Activated CD8-positive, alpha-beta memory T cell treated with anti-CD3 and anti-CD28 coated beads, Interleukin-2, amount 10 ng/mL, durations not matched to agents 7 days and 5 days (primary cell): ENCODE measurements at places on chromosomes 5 and 9.

DNA sequence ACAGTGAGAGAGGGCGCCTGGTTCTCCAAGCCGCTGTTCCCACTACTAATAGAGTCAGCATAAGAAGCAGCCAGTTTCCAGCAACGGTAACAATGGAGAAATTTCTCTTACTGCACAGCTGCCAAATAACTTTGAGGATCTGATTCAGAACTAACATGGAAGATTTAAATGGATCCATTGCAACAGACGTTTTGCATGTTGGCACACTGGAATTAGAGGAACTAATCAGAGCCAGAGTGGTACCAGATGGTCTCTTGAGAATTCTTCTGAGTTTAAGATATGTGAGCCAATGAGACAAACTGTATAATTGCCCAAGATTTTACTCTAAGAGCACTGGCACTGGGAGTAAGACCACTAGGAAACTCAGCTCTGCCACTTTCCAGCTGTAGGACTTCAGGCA lies 186.5 kb downstream of the EFNA5 start:
- no peak for DNase-seq

DNA sequence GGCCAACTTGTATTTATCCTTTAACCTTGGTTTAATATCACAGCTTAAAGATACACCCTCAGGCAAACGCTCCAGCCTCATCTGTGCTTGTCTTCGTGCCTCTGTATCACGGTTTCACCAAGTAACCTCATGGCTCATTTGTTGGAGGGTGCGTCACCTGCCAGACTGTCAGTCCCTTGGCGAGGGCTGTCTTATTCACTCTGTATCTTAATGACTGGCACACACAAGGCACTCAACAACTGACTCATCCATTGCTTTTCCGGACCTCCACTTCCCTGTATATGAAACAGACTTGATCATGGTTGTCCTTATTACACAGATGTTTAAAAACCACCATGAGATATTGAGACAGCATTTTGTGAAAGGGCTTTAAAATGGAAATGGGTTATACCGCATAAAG lies 28.0 kb downstream of the LCP2 start:
- peak; percentile 89 for DNase-seq

GRCh38 chr9:127887792-127888191 lies 10.3 kb upstream of the AK1 start:
- DNase-seq, result no peak

DNA sequence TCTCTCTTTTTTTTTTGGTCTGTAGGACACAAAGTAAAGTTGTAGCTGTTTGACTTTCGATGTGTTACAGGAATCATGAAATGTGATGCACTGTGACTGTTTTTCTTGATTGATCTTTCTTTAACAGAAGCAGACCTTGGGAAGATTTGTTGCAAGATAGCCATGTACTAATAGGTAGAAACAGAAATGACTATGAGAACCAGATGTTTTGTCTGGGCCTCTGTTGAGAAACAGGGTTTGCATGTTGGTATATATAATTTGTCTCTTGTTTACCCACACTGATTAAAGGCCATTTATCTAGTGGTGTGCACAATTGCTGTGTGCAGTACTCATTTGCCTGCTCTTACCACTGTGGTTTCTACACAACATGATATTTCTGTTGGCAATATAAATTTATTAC lies 125.1 kb downstream of the HACD4 start:
- no peak for DNase-seq

DNA sequence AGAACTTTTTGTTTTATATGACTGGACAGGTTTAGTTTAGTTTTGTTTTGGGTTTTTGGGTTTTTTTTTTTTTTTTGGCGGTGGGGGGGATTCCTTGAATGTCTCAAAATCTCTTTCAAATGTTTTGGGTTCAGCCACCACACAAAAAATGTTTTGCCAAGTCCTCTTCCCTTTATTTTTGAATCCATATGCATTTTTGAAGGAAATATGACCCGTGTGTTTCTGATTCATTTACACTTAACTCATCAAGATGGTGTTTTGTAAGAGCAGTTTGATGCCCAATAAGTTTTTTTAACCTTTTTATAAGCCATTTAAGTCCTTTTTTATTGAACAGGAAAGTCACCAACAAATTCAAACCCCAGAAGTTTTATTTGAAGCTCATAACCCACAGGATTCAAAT lies 209.8 kb downstream of the CWC27 start:
- no peak for DNase-seq

DNA sequence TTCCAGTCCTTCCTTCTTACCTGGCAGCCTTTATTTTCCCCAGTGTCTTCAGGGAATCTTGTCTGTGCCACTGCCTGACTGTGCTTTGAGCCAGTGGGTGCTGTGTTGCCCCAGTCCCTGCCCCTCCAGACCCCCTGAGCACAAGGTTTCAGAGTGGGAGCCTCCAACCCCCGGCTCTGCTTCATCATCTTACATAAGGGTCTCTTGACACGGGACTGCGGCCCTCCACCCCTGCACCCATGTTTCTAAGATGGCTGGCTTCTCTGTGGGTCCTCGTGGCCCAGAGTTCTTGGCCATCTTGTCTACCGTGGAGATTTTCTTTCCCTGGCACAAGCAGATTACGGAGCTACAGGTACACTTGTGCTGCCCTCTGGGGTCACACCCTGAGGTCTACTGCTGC lies 194.1 kb downstream of the CACNA1B start:
- no peak for DNase-seq

DNA sequence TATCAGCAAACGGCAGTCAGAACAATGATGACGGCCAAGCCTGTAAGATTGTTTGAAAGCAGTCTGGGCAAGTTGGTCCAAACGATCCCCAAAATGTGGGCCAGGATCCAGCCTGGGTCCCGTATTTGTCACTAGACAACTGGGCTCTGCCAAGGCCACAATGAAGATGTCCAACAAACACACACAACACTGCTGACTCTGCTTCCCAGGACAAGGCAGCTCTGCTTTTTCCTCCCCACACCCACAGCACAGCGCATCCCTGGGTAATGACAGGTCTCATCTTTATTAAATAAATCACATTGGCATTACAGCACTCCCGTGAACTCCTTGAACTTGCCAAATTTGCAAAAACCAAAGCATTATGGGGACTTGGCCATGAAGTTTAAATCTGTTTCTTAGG lies 424.1 kb upstream of the ACTBL2 start:
- DNase-seq, result no peak

- DNase-seq, result no peak
Measured at GRCh38 chr9:15317836-15318235, 10.8 kb upstream of the TTC39B start.

DNA sequence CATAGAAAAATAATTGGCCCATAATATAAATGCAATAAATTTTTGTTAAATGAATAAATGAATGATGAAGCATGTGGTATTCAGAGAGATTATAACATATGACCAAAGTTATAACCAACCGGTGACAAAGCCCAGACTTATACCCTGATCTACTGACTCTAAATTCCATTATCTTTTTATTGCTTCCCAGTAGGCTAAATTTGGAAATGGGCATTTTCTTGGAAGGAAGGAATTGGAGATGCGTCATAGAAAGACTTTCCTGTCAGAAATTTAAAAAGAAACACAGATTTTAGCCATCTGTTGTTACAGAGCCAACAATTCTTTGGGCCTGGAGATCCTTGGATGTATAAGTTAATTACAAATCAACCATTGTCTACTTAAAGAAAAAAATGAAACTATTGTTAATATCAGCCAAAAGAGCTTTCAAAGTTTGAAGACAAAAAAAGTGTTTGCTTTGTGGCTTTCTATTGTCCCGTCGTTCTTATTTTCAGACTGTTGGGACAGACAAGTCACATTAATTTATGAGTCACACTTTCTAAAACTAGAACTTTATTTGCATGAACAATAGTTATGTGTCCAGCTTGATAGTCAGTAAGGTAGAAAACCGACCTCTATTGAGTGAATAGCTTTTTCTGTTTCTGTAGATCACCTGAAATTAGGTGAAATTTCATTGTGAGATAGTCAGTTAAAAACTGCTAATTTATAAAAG lies 428.7 kb downstream of the GABRG2 start:
- no peak for DNase-seq

DNA sequence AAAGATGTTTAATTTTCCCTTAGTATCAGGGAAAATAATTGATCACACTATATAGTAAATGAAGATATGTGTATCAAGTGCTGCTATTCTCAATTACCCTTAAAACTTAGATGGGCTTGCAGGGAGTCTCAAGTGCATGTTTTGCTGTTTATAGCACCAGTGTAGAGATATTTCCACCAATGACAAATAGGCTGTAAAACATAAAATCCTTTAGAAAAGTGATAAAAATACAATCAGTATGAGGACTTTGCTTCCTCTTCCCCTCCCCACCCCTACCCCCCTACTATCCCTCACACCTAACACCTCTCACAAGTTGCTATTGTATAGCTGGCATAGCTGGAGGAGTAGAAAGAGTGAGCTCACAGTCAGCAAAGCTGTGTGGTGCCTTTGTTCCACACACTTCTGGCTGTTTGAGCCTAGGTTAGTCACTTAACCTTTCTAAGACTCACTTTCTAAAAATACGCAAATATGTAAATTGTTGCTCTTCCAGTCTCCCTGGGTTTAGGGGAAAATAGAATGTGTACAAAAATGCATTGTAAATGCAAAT lies 93.1 kb downstream of the PDE4D start:
- DNase-seq, result no peak

DNA sequence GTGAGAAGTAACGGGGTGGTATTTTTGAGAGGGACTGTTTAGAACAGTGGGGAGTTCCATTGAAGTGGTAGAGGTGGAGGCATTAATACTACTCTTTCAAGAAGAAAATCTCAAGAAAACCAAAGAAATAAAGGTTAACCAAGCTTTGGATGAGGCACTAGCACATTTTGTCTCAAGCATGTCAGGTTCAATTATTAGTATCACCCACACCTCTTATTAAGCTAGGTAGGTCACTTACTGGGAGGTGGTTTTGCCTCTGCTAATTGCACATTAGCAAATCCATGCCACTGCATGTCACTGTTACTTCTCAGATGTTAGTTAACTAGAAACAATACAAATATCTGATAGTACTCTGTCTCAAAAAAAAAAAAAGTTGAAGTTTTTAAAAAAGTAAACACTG lies 10.2 kb downstream of the RABGAP1 start:
- DNase-seq, result no peak

DNA sequence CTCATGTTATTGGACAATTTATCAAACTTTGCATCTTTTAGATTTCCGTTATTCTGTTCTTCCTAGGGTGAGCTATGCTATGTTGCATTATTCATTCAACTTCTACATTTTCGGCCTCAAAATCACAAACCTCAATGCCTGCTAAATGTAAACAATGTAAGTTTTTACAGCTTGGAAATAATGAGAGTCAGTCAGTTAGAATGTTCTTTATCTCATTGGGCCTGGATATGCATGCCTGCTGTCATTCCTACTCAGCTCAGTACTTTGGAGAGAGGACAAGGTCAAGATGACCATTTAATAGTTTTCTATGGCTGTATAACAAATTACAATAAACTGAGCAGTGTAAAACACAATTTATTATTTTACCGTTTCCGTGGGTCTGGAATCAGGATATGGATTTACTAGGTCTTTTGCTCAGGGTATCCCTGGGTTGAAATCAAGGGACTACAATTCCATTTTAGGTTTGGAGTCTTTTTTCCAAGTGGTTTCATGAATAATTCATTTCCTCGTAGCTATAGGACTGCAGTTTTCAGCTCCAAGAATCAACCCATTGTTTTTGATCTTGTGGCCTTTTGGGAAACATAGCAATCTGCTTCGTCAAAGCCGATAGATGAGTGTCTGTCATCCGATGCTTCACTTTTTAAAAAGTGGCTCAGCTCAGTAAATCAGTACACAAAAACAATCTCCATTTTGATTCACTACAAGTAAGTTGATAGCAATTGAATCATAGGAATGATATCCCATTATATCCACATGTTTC lies 1143.2 kb upstream of the CDH6 start:
- no peak for DNase-seq

DNA sequence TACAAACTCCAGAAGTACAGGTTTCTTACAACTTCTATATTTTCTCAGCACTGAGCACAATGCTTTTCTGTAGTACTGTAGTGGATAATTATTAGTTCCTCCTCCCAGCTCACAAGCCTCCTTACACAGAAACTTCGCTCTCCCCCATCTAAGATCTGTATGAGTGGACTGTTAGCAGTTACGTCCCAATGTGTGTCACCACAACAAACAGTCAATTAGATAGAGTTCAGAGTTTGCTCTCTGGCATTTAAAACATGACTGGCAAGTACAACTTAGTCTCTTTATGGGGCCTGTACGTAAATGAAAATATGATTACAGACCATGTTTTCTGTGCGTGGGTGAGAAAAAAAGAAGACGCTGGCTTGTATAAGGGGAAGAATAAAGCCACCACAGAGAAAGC lies 631.4 kb upstream of the DMAC1 start:
- no peak for DNase-seq
